Activated CD4-positive, alpha-beta memory T cell treated with anti-CD3 and anti-CD28 coated beads, Interleukin-2, amount 10 ng/mL, durations not matched to agents 7 days and 5 days (primary cell): ENCODE measurements at places on chromosomes 12 and 14.

GRCh38 chr12:9698681-9699080 lies 29.2 kb downstream of the CLEC2D start:
- H3K27ac ChIP-seq = peak overlapping the region; percentile 33
- peaks cover 84% of the 10 kb centered on the region for H3K4me1 ChIP-seq
- no peak for DNase-seq
- H3K4me3 ChIP-seq = no peak overlapping the region

- H3K27me3 ChIP-seq = peaks cover 37% of the 10 kb centered on the region
- H3K27ac ChIP-seq = no peak overlapping the region
- peaks cover 10% of the 10 kb centered on the region for H3K4me1 ChIP-seq
- no peaks in the 10 kb centered on the region for H3K36me3 ChIP-seq
- no peak for DNase-seq
Measured at GRCh38 chr14:104135904-104136471, 2.4 kb upstream of the KIF26A start.

- H3K27me3 ChIP-seq = peaks cover 51% of the 10 kb centered on the region
- no peak for DNase-seq
- no peak overlapping the region for H3K4me3 ChIP-seq
- no peaks in the 10 kb centered on the region for H3K36me3 ChIP-seq
- no peak overlapping the region for H3K27ac ChIP-seq
Measured at GRCh38 chr12:52684431-52684830, 4.2 kb upstream of the KRT1 start.

DNA sequence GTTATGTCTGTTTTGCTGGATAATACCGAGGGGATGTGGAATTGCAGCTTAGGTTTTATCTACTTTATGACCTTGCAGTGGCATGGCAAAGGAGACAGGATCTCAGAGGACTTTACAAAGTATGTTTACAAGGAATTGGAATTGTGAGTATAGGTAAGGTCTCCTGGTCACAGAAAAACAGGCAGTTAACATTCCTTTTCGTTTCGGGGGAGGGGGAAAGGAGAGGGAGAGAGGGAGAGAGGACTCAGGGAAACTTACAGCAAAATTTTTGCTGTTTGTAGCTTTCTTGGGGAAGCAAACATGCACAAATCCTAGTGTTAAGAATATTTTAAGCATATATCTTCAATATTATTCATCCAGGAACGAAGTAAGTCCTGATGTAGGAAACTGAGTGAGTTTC lies 590.5 kb upstream of the LRFN5 start:
- no peak overlapping the region for H3K4me3 ChIP-seq
- no peaks in the 10 kb centered on the region for H3K36me3 ChIP-seq
- H3K4me1 ChIP-seq = no peaks in the 10 kb centered on the region
- no peak overlapping the region for H3K27ac ChIP-seq
